Ammon's horn (tissue), 1 donor: ENCODE measurements at places on chromosomes 7 and 10.
A peak's percentile ranks its signal among the peaks of the same experiment; 100 is the strongest.

DNA sequence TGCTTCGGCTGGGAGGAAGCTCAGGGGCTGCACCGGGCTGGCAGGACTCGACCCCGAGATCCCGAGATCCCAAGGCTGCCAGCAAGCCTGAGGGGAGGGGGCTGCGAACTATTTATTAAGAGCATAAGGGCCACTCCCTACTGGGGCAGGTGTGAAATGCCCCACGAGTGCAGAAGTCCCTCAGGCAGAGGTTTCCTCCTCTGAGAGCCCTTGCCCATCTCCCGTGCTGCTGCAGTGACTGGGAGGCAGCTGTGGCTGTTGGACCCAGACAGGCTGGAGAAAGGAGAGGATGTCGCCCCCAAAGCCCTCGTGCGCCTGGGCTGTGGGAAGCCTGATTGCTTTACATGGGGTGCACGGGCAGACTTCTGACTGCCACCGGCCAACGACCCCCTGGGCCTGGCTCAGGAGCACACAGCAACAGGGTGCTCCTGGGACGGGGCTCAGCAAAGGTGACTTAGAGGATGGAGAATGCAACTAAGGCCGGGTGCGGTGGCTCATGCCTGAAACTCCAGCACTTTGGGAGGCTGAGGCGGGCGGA, 39.8 kb downstream of the RGS10 start:
- DNase-seq = no peak

DNA sequence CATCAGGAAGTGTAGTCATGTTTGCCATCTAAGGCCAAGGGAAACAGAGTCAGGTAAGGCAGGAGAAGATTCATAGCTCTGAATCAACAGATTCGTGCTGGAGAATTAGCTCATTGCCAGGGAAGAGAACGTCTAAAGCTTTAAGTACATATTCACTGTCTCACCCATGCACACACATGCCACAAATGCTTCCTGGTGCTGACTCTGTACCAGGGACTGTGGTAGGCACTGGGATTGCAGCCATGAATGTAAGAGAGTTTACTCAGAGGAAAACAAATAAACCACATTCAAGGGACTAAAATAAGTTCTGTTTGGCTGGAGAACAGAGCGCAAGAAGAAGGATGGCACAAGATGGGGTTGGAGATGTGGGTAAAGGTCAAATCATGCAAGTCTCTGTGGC, 89.8 kb upstream of the HPS1 start:
- DNase-seq = no peak

DNA sequence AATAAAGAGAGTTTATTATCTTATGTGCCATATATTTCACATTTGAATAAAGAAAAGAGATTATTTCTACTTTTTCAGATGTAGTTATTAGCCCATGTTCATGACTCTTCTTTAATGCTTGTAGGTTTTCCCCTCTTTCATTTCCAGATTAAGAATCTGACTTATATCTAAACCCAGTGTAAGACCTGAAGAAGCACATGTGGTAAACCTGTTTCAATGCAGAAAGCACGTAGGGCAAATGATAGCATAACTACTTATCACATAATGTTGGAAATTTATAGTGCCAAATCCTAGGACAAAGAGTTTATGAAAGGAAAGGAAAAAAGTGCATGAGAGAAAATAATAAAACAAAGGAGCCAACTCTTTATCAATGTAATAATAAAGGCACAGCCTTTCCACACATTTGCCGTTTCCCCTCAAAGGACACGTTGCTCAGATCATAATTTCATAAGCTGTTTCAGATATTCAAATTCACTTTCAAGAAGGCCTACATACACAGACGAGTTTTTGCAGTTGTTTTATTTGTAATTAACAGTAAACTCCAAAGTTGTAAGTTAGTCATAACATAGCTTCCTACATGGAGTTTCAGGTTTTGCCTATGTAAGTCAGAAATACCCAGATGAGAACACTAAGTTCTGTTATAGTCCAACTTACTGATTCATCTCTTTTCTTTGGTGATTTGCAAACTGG, 88.8 kb upstream of the MDFIC start:
- DNase-seq = no peak

DNA sequence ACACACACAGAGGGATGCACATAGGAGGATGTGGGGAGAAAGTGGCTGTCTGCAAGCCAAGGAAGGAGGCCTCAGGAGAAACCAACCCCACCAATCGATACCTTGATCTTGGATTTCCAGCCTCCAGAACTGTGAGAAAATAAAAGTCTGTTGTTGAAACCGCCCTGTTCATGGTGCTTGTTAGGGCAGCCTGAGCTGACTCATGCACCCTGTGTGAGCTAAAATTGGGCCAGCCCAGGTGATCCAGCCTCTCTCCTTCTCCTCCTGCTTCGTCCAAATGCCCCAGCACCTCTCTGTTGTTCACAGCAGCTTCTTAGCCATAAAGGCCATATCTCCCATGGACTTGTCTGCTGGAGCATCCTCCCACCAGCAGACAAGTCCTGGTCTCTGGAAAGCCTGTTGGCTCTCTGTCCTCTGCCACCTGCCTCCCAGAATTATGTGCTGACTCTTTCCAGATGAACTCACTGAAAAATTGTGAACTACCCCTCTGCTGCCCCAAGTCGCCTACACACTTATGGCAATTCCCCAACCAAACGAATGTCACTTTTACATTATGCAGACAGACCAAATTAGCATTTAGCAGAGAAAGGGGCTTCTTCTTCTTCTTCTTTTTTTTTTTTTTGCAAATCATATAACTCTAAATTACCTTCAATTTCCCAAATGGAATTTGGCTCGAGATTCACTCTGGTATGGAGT, 30.2 kb upstream of the CARD11 start:
- no peak for DNase-seq

DNA sequence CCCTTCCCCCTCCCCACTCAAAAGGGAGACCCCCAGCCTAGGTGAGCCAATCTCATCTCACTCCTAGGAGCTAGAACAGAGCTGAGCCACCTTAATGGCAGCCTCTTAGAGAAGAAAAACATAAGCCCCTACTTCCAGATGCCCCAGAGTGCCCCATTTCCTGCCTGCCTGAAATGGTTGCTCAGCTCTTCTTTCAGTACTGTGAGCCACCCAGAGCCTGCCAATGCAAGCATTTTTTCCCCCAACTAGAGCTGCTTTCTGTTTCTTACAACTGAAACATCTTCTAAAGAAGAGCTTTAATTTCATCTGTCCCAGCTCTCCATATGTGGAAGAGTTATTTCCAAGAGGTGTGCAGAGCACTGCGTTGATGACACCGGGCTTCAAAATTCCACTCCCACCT, 136.7 kb downstream of the PLPP4 start:
- no peak for DNase-seq

DNA sequence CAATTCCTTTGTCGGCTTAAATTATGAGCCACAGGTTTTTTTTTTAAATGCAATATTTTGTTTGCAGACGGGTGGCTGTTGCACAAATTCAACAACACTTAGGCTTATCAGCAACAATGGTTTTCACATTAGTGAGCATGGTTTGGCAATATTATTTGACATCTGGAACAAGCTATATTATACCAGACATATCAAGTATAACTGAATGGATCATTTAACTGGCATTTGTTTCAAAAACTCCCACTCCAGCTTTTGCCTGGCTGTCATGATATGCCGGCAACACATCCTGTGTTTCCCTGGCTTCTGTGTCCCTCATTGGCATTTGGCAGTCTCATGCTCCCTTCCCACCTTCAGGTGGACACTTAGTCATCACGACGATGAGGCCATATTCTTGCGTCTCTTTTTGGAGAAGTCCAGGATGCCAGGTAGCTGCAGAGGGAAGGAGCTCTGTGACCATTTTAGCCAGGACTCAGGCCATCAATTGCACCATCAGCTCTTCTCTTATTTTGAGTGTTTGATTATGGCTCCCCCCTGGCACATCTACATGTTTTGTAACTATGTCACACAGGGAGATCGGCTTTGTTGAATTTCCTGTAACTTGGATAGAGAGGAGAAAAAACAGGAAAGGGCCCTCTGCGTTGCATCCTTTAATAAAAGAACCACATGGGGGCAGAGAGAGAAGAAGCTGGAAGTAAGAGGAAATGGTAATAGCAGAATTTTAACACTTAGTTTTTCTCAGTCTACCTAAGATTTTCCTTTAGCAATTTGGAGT, 413.9 kb downstream of the LRMDA start:
- DNase-seq = peak; percentile 17

- no peak for DNase-seq
These were observed 114.0 kb upstream of the CHST15 start for GRCh38 chr10:124207391-124207790.

GRCh38 chr10:85362401-85362800, 1004.2 kb downstream of the GRID1 start:
- DNase-seq = no peak

DNA sequence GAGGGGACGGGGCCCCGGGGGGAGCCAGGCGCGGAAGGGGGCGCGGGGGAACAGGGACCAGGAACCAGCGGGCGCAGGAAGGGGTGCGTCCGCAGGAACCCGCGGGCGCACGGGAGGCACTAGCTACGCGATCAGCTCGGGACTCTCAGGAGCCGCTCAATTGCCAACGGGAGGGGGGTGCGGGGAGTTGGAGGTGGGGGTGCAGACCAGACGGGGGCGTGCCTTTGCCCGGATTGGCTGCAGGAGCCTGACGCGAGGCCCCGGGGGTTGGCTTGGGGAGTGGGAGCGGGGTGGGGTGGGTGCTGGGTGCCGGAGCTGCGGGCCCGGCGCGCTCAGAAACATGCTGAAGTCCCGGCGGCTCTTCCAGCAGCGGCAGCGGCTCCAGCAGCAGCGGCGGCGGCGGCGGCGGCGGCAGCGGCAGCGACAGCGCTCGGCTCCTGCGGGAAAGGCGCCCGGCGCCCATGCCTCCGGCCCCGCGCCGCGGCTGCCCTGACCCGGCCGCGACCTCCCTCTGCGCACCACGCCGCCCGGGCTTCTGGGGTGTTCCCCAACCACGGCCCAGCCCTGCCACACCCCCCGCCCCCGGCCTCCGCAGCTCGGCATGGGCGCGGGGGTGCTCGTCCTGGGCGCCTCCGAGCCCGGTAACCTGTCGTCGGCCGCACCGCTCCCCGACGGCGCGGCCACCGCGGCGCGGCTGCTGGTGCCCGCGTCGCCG, at the start of gene ADRB1:
ADRB1 (plus strand) TSS at position 335 of the 715 bp plus-strand sequence; CDS start at position 602, 267 bp downstream.
- DNase-seq = peak; percentile 93

DNA sequence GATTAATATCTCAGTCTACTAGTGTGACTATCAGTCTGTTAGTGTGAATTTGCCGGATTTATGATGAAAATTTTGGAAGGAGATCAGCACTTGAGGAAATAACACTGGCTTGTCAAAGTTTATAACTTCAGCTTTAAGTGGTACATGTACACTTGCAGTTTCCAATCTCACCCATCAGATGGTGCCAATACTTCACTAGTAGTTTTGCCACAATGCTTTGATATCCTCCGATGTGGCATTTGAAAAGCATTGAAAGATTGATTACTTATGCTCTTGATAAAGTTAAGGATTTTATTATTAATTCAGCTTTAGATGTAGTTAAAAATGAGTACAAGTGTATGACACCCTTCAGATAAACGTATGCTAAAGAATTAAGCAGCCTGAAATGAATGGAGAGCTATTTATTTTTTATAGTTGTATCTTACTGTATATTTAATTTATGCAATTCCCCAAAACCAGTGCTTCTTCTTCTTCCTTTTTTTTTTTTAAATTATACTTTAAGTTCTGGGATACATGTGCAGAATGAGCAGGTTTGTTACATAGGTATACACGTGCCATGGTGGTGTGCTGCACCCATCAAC, 98.2 kb downstream of the ANLN start:
- peak; percentile 80 for DNase-seq

GRCh38 chr10:132290631-132291030, 17.1 kb downstream of the STK32C start:
- no peak for DNase-seq

DNA sequence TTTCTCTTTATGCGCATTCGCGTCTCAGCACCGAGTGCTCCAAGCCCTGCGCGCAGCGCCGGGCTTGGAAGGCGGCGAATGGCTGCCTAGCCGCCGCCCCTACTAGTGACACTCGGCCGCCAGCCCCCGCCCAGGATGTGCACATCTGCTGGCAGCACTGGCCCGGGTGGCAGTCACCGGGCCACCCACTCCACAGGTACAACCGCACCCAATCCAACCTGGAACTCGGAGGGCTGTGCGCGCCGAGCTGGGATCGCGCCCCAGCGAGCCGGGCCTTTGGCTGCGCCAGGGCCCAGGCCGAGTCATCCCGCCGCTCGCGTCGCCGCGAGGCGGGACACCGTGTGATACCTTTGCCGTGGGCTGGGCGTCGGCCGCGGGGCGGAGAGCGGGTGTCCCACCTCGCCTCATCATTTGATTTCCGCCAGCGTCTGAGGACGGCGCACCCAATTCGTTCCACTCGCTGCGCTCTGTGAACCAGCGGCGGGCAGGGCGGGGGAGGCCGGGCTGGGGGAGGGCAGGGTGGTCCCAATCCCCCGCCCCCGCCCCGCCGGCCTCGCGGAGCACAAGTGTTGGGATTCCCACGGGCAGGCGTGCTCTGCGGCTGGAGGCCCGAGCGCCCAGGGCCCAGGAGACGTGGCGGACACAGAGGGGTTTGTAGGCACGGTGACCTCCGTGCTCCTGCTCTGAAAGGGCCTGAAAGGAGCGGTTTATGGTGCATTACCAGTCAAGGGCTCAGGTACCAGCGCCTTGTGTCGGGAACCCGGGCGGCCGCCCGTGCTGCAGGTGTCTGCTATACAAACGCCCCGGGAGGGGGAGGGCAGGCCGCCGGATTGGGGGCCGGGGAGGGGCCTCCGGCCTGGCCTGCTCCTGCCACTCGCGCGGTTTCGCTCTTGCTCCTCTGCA, 17.8 kb upstream of the PTF1A start:
- DNase-seq = no peak
